Endothelial cell of umbilical vein (primary cell): ENCODE measurements at places on chromosomes 2 and 18. TPM values are rescaled to one million over a fixed set of nuclear protein-coding genes. Genes with fewer than 3 reads are reported as not detected.

- peak; percentile 57 for DNase-seq
These were observed 36.0 kb downstream of the MRPL33 start for GRCh38 chr2:27807476-27807875.

DNA sequence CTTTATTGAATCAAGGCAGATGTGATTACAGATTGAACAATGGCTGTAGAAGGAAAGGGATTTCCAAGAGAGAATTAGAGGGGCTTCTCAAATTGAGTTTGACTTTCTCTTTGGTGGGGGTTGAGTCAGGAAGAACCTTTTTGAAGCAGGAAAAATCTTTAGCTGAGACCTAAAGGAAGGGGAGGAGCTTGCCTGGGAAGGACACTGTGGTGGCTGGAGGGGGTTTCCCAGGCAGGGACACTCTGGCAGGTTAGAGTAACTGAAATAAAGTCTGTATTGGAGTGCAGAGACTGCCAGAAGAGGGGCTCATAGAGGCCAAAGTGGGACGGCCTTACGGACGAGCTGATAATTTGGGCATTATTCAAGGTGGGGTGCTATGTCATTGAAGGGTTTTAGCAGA is 69.3 kb downstream of the NEDD4L start:
- DNase-seq: no peak

- DNase-seq: no peak
These were observed 20.7 kb downstream of the TMEM178A start for GRCh38 chr2:39686456-39686855.

- DNase-seq: peak; percentile 86
These were observed 65.1 kb downstream of the MBP start for GRCh38 chr18:77067291-77068061.

DNA sequence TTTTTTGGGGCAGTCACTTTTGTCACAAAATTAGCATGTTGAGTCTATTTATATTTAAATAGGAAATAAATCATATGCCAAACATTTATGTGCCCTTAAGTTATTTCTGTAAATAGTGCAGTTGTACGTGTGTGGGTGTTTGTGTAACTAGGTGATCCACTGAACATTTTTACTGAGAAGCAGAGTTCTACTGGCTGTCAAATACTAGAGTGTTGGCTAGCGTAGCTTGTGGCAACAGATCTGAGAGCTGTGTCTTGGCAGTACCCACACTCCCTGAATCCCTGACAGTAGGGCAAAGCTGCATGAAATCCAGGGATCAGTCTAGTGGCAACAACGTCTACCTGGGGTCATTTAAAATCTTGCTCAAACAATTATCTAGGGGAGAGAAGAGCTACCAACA is 273.1 kb upstream of the SLC8A1 start:
- DNase-seq: no peak

DNA sequence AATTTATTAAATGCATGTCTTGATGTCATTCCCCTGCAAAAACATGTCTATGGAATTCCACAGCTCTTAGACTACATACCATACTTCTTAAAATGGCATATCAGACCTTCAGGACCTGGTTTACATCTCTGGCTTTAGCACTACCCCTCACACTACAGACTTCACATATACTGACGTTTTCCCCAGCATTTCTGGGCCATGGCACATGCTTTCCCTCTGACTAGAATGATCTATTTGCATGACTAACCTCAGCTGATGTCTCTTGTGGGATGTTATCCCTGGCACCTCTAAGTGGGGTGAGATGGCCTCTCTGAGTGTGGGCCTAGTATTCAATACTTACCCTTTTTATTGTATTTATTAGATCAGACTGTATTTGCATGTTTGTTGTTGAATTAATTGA is 381.6 kb downstream of the ERBB4 start:
- DNase-seq: no peak

- no peak for DNase-seq
These were observed 16.0 kb downstream of the CYB5A start for GRCh38 chr18:74275736-74276135.

DNA sequence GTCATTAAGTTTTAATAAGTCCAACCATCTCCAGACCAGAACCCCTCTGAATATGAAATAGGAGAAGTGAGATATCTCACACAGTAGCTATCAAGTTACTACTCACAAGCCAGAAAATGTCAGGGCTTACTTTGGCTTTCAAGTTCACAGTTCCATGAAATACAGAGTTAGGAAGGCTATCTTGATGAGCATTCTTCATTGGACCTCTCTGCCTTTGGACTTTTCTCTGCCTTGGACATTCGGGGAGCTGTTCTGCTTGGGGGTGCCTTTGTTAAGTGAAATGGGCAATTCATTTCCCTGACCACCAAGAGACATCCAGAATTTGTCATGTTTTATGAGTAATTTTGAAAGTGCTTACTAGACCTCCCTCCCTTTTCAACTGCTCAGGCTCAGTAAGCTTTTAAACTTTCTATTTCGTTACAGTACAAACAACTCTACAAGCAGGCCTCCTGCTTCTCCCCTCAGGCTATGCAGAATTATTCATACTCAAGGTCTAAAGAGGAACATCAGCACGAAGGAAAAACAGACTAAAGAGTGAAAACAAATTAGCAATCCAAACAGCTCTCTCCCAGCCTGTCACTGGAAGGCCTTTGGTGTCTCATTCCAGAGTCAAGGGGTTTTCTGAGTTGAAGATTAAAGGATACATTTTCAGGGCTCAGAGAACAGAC is 95.3 kb downstream of the MREG start:
- peak; percentile 34 for DNase-seq

- DNase-seq: no peak
These were observed 9.1 kb downstream of the AGXT start for GRCh38 chr2:240877460-240878340.

DNA sequence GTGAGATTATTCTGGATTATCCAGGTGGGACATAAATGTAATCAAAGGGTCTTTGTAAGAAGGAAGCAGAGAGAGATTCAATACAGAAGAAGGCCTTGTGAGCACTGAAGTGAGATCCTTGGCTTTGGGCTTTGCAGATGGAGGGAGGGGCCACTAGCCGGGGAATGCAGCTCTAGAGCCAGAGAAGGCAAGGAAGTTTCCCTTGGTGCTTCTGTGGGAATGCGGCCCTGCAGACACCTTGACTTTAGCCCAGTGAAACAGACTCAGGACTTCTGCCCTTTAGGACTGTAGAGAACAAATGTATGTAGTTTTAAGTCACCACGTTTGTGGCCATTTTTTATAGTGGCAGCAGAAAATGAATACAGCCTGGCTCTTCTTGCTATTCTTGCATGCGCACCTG is 8.1 kb downstream of the NEU2 start:
- no peak for DNase-seq

DNA sequence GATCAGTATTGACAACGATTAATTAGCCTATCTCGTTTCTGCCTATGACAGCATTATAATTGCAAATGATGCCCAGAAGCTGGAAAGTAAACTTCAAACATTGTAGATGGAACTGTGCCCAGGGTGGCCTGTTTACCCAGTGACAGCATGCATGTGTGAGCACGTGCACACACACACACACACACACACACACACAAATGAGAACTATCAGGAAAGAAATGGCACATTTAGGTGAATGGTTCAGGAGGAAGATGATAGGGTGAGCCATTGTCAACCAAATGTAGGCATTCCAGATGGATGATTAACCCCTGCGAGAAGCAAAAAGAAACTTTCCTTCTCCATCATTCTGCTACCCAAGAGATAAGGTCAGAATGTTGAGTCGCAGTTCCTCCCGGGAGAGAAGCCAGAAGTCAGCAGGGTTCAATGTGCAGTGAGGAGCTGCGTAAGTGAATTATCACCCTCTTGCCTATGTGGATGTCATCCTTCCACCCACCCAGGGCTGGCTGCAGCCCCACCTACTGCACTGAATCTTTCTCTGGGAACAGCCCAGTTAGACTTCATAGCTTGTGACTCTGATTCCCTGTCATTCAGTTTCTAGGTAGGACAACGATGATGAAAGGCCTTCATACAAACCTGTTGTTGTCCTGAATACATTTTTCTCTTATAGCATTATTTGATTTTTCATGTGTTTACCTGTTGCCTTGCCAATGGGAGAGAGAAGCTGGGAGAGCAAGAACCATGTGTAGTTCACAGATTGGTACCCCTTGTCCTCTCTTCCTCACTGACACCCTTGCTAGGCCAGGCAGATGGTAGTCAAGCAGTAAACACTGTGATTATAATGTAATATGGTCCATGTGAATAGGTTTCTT is 3.5 kb upstream of the APOB start:
- no peak for DNase-seq

DNA sequence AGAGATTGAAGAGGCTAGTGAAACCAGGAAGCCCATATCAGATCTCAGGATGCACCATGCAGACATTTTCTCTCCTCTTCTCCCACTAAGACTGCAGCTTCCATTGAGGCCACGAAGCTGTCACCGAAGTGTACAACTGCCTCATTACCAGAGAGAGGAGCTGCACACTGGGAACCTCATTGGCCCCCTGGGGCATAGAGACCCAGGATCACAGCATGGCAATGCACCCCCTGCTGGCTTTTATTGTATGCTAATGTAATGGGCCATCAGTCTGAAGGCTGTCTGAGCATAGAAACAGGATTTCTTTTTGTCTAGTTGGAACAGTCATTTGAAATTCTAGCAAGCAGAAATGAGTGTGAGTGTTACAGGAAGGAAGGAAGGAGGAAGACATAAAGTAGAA is 861.6 kb upstream of the CELF4 start:
- no peak for DNase-seq

- no peak for DNase-seq
These were observed 117.7 kb downstream of the B3GNT2 start for GRCh38 chr2:62313449-62314227.

DNA sequence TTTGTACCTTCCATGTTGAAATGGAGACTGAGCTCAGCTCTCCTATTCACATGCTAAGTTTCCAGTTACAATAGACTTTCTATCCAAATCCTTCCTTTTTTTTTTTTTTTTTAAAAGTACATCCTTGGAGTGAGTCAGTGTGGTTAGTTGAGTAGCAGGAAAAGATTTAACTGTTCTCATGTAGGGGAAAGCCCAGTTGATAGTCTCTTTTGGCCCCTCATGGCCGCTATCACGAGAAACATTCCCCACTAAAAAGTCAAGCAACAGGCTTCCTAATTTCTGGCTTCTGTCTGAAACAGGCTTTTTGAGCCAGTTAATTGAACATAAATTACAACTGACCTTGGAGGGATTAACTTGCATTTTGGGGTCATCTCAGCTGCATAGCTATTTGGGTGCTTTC is 161.3 kb downstream of the MEIS1 start:
- DNase-seq: no peak

- DNase-seq: peak; percentile 70
These were observed at the start of gene ASAP2 for GRCh38 chr2:9205963-9206948. ASAP2 (plus strand) TSS chr2:9206812; CDS start chr2:9207105, 293 bp downstream.

GRCh38 chr2:9805435-9806297 is 37.6 kb upstream of the TAF1B start:
- no peak for DNase-seq

- no peak for DNase-seq
These were observed 221.9 kb downstream of the UXS1 start for GRCh38 chr2:105972246-105972645.

DNA sequence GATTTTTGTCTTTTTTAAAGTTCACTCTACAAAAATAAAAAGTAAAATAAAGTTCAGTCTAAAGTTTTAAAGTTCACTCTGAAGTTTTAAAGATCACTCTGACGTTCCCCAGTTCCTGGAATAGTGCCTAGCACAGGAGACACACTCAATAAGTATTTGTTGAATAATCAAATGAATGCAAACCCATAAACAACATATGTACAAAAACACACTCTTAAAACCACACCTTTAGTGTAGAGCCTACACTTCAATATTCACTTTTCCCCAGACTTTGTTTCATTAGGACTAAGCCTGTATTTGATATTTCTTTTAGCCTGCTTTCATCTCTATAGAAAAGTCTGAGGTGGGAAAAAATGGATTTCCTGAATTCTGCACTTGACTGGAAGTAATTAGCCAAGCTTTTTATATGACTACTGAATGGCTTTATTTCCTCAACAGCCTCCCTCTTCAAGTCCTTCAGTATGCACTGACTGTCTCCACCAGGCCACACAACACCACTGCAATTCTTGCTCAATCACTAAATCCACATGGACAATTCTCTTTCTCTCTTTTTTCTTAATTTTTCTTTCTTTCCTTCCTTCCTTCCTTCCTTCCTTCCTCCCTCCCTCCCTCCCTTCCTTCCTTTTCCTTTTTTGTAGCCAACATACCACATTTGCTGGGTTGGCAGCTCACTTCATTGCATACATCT is 104.6 kb downstream of the SS18 start:
- no peak for DNase-seq

DNA sequence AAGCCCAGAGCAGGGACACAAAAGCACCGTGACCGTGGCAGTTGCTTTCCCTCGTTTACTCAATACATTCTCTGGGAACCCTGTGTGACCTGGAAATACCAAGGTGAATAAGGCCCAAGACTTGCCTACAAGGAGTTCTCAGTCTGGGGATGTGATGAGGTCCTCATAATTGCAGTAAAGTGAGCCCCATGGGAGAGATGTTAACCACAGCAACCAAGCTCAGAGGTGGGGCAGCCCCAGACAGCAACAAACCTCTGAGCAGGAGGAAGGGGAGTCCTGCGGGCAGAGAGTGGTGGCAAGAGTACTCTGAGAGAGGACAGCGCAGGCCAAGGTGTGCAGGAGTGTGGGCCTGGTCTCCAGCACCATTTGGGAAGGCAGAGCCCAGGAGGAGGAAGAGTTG is 91.6 kb downstream of the TTC32 start:
- DNase-seq: no peak

GRCh38 chr18:3910512-3910911 is 460.5 kb downstream of the TGIF1 start:
- DNase-seq: no peak

GRCh38 chr2:138718405-138718804 is 61.8 kb downstream of the NXPH2 start:
- no peak for DNase-seq

DNA sequence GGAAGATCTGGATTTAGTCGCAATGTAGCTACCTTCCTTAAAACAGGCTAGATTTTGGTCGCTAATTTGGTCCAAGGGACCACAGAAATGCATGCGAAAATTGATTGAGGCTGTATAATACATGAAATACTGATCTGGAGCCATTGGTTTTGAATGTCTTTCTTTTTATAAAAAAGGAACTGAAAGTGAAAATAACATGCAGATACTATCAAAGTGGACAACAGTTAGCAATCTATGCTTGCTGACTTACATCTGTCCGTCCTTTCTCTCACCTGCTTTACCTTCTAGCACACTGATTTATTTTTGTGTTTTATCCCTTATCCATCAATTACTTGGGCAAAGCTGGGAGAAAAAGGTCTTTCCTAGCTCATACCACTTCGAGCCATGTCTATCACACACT is 1459.8 kb upstream of the ACVR2A start:
- no peak for DNase-seq

Gene CYTIP
- total RNA-seq: not detected in 2 replicates

Gene HOXD4
- 11.5 and 13.7 TPM in 2 replicates for total RNA-seq

Gene GKN2
- not detected in 2 replicates for total RNA-seq

Gene ANKRD53
- 1.3 and 2.2 TPM in 2 replicates for total RNA-seq

Gene FEV
- not detected in 2 replicates for total RNA-seq

Gene SOWAHC
- 3.6 and 4.1 TPM in 2 replicates for total RNA-seq

Gene PRKAG3
- total RNA-seq: not detected in 2 replicates

Gene FLACC1
- total RNA-seq: 1.4 TPM in 2 replicates

Gene EIF4E2
- total RNA-seq: 96.5 and 96.9 TPM in 2 replicates

Gene ZNF236
- total RNA-seq: 13.6 and 14.7 TPM in 2 replicates
